ENCODE measurements at places on chromosomes 5 and 9. TPM values are rescaled to one million over a fixed set of nuclear protein-coding genes. Genes with fewer than 3 reads are reported as not detected.

DNA sequence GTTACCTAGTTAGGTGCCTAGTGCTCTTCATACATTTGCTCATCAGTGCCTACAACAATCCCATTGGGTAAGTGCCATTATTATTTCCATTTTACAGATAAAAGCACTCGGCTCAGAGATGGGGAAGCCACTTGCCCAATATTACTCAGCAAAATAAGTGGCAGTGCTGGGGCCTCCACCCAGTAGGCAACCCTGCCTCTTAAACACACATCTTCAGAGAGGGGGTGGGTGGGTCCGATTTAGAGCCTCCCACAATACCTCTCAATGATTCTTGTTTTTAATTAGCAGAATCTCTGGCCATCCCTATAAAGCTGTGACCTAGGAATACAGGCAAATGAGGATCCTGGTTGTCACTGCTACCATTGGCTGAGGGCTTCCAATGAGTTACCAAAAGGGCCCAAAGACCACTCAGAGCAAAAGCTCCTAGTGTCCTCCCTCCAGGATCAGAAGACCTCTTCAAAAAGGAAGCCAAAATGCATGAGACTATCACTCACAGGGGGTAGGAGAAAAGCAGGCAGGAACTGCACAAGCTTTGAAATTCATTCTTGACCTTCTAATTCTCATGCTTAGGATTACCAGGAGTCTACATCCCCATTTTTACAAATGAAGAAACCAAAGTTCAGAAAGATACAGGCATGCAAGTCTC is 36.1 kb upstream of the UBE2D2 start:
- DNase-seq, result no peak

GRCh38 chr5:11214864-11215644 is 454.0 kb upstream of the DAP start:
- peak; percentile 8 for DNase-seq

DNA sequence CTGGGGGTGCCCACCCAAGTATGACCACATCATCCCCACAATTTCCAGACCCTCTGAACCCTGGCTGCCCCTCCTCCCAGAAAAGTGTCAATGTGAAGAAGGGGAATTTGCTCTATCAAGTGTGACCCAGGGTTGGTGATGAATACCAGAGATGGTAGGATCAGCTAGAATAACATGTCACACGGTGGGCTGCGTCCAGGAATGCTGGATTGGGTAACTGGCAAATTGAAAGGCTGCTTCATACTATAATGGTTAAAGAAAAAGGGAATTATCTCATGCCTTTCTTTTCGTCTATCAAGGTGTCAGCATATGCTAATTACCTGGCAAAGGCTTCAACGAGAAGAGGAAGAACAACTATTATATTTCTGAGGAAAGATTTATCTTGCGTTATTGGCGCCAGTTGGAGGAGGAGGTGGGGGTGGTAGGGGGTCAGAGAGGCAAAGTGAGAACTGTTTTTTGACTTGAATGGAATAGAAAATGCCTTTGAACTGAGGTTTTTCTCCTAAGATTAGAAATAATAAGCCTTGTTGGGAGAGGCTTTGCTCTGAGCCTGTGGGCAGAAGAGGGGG is 27.8 kb upstream of the ARAP3 start:
- DNase-seq, result no peak

GRCh38 chr9:137742698-137743097 is 123.9 kb downstream of the EHMT1 start:
- no peak for DNase-seq

DNA sequence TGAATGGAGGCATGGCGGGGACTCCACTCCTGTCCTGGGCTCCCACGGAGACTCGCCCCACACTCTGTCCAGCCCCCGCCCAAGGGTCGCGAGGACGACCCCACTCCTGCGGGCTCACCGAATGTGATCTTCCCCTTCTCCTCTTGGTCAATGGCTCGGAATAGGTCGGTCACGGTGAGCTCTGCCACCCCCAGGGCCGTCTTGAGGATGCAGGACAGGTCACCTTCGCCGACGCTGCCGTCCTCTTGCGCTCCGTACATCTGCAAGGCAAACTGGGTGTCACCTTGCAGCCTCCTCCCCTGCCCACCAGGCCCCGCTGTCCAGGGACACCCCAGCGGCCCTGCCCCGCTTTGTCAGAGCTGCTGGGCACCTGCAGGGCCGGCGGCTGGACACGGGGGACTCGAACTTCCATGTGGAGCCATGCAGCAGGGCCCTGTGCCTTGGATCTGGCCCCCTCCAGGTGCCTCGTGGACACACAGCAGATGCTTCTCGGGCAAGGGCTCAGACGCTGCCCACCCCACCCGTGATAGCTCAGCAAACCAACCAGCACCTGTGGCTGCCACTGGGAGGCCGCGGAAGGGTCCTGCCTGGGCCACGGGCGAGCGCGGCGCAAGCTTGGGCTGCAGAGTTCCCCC is 21.5 kb upstream of the SLC6A3 start:
- no peak for DNase-seq

GRCh38 chr9:88071331-88071730 is 66.9 kb downstream of the SPATA31C2 start:
- DNase-seq, result no peak

GRCh38 chr9:91781906-91782305 is 168.1 kb downstream of the ROR2 start:
- DNase-seq, result no peak

- no peak for DNase-seq
Observed at GRCh38 chr9:126295516-126295915, 31.1 kb upstream of the MVB12B start.

DNA sequence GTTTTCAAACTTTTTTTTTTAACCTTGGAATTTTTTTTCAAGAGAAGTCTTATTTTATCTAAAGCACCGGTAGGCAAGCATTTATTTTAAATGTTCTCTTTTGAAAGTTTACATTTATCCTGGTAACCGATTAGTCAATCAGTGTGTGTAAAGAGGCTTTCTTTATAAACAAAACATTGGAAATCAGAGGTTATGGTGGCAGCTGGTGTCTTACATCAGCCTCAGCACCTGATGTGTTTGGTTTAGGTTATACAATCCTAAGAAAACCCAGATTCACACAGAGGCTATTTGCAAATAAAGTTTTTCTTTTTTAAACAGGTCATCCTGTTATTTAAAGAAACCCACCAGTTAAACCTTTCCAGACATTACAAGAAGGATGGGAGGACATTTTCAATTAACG is 173.3 kb upstream of the GDNF start:
- no peak for DNase-seq

- no peak for DNase-seq
Observed at GRCh38 chr9:112443200-112443599, 43.4 kb upstream of the KIAA1958 start.

- peak; percentile 62 for DNase-seq
Observed at GRCh38 chr9:128091144-128091543, 23.1 kb downstream of the SLC25A25 start.

DNA sequence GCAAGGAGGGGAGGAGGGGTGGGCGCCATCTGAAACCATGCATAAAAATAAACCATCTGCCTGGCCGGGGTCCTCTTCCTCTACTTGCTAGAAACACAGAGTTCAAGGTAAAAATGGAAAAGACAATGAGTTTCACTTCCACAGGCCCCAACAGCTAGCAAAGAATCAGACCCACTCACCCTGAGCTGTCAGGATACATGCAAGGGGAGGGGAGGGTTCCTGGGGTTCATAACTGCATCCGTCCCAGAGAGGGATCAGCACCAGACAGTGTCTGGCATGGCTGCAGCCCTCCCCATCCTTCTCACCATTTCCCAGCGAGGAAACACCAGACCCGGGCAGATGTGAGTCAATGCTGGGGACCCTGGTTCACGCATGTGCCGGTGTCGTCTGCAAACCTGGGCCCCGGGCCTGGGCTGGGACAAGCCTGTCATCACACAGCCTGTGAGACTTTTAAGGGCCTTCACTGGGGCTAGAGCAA is 55.4 kb downstream of the SEMA4D start:
- no peak for DNase-seq

DNA sequence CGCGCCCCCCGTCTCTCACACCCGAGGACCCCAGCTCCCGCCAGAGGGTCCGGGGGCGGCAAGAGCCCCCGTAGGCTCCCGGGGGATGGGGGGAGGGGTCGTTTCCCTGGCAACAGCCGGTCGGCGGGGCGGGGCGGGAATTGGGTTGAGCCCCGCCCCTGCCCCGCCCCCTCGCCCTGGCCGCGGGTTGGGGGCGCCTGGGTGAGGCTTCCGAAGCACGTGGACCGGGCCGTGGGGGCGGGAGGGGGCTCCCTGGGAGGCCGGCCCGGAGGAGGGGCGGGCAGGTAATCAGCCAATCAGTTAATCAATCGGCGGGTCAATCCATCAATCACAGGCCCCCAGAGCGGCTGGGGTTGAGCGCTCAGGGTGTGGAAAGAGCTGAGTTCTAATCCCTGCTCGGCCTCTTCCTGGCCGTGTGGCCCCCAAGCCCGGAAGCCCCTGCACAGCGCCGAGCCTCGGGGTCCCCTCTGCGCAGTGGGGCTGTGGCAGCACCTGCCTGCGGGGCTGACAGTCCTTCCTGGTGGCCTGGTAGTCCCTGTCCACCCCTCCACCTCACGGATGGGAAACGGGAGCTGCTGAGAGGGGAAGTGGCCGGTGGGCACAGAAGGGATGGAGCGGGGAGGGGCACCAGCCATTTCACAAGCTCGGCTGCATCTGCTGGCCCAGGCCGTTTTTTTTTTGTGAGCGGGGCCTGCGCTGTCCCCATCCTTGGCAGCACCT is 174.2 kb upstream of the IER5L start:
- no peak for DNase-seq

GRCh38 chr9:121345070-121345469 is 25.0 kb downstream of the STOM start:
- DNase-seq, result no peak

The AFAP1L1 gene
- 6.3 TPM for polyA plus RNA-seq

The CDH9 gene
- polyA plus RNA-seq, result not detected

The CD74 gene
- 7.4 TPM for polyA plus RNA-seq

The ZNF454 gene
- not detected for polyA plus RNA-seq

The TRIM7 gene
- 18.8 TPM for polyA plus RNA-seq

The IL4 gene
- not detected for polyA plus RNA-seq

The TJP2 gene
- polyA plus RNA-seq, result 48.8 TPM

The ZCCHC7 gene
- 11.5 TPM for polyA plus RNA-seq

The ANKRD55 gene
- not detected for polyA plus RNA-seq
